Midbrain (tissue), 1 donor: ENCODE measurements at places on chromosomes 4 and X.

GRCh38 chr4:183214912-183215488, 105.1 kb downstream of the CLDN22 start:
- DNase-seq = no peak

DNA sequence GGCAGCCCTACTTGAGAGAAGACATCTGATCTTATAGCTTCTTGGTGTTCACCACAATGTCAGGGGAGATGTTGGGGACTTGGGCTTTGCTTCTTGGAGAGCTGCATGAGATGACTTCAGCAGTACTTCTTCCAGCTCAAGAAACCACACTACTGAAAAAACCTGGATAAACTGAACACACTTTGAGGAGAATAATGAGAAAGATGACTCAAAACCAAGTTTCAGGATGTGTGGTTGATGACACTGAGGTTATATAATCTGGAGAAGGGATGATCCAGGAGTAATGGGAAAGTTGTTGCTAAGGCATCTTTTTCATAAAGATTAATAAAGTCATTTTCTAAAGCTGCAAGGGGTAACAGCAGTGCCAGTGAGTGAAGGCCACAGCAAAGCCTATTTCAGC, 58.4 kb upstream of the PNPLA4 start:
- DNase-seq = no peak

DNA sequence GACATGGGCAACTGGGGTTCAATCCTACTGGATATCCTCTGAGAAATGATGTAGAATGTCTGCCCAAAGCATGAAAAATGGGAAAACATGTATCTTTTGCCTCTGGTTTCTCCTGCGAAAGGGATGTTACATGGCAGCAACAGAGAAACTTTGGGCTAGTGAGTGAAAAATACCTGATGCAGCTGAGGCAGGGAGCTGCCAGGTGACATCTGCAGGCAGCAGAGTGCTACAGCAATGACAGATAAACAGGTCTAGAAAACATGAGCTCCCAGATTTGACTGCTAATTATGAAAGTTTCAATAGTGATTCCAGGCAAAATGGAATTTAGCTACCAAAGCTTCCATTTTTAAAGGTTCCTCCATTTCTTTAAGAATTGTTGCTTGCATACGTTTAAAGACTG, 4.8 kb upstream of the CXCL1 start:
- no peak for DNase-seq

- DNase-seq = no peak
Measured at GRCh38 chr4:184114431-184114830, 103.2 kb downstream of the ENPP6 start.

DNA sequence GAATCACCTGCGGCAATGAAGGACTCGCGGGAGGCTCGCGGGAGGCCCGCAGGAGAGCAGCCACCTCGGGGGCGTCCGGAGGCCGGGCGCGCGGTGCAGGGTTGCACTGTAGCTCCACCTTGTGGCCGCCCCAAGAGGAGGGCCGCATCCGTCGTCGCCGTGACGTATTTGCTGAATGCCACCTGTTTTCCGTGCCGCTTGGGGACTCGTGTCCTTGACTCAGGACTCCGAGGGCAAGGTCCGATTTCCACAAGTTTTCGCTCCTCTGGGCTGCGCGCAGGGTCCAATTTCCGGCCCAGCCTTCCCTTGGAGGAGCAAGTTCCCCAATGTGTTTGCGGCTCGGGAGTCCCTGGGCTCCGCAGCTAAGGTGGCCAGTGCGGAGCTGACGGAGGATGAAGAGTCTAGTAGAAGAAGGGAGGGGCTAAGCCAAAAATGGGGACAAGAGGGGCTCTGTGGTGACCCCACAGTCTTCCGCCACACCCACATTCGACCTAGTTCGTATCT, 10.7 kb upstream of the DLG3 start:
- peak; percentile 64 for DNase-seq

GRCh38 chr4:85938062-85938461, 421.8 kb downstream of the MAPK10 start:
- no peak for DNase-seq

DNA sequence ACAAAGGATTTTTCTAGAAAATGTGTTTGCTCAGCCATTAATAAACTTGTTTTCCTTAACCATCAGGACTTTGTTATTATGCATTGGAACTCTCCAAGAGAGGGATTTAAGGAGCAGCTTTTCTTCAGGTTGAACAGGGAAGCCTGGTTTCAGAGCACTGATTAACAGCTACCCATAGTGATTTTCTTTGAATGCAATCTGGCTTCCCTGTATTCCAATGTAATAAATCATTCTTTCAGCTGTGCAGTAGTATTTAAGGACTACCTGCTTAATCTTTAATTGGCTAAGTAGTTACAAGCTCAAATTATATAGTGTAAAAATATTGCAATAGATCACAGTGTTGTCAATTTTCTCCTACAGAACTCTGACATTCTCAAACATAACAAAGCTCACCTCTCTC, 77.5 kb downstream of the TMEM156 start:
- no peak for DNase-seq

GRCh38 chr4:80500613-80501012, 165.1 kb downstream of the CFAP299 start:
- no peak for DNase-seq

DNA sequence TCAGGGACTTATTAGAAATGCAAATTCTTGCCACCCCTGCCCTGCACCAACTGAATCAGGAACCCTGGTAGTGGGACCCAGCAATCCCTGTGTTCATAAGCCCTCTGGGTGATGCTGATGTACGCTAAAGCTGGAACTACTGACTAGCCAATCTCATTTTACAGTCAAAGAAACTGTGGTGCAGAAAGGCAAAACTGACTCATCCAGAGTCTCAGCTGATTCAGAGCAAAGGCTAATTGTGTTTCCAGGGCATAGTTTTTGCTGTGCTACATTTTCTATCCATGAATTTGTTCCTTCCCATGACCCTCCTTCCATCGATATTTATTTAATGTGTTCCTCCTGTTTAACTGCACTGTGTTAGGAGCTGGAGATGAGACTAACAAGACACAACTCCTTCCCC, 207.5 kb downstream of the REPS2 start:
- no peak for DNase-seq

GRCh38 chr4:84648863-84649647, 66.1 kb downstream of the CDS1 start:
- no peak for DNase-seq

DNA sequence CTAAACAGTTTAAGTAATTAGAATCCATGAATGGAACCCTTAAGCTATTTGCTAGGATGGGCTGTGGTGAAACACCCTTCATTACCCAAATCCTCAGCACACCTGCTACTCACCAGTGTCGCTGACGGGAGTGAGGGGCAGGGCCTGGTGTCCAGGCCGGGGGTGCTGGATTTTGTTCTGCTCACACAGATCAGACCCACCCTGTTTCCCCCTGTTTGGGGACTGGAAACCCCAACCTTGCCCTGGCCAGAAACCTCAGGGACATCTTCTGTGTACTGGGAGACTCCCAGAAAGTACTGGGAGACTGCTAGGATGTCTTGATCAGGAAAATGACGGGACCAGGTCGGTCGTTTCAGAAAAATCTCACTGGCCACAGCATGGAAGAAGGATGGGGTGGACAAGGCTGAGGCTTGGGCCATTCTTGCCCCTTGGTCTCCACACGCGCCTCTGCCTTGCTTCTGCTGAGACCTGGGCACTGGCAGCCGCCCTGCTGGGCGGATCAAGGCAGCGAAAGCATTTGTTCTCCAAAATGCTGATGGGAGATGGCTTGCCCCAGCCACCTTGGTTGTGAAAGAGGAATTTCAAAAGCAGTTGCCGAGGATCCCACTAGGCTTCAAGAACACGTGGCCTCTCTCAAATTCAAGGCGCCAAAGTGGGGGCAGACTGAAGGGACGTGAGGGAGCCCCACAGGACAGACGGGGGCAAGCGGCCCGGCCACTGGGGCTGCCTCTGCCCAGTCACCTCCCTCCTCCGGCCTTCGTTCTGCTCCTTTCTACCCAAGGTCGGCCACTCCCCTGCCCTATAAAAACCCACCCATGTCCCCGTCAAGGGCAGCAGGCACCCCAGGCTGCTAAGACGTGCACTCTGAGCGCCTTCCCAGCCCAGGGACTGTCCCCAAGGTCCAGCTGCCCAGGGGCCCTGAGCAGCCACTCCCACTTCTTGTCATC, 23.5 kb upstream of the PDE6B start:
- no peak for DNase-seq

DNA sequence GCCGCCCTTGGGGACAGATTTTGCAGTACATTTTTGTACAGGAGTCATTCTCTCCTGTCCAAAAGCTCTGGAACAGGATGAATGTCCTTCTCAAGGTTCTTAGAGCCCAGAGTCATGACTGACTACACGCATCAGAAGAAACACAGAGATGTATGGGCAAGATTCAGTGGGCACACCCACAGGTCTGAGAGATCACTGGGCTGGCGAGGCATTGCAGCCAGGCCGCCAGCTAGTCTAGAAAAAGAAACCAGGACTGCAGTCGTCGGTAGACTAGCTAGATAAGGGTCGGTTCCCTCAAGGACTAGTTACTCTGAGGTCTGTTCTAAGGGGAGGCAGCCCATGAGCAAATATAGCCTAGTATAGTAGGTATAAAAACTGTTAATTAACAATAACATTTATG, 19.8 kb downstream of the GBA3 start:
- no peak for DNase-seq

GRCh38 chr4:150699599-150699998, 117.6 kb downstream of the MAB21L2 start:
- DNase-seq = no peak

DNA sequence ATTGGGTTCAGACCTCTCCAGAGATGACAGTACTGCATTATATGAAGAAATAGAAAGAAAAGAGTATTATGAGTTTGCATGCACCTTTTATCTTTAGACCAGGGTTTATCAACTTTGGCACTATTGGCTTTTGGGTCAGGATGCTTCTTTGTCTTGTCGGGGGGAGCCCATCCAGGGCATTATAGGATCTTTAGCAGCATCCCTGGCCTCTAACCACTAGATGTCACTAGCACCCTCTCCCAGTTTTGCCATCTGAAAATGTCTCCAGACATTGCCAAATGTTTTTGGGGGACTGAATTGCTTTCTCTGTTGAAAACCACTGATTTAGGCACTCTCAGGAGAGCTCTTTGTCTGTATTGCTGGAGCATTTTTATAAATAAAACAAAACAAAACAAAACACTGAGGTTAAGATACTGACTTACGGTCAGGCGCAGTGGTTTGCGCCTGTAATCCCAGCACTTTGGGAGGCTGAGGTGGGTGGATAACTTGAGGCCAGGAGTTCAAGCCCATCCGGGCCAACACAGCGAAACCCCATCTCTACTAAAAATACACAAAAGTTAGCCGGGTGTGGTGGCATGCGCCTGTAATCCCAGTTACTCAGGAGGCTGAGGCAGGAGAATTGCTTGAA, 23.6 kb downstream of the CA5B start:
- peak; percentile 59 for DNase-seq

DNA sequence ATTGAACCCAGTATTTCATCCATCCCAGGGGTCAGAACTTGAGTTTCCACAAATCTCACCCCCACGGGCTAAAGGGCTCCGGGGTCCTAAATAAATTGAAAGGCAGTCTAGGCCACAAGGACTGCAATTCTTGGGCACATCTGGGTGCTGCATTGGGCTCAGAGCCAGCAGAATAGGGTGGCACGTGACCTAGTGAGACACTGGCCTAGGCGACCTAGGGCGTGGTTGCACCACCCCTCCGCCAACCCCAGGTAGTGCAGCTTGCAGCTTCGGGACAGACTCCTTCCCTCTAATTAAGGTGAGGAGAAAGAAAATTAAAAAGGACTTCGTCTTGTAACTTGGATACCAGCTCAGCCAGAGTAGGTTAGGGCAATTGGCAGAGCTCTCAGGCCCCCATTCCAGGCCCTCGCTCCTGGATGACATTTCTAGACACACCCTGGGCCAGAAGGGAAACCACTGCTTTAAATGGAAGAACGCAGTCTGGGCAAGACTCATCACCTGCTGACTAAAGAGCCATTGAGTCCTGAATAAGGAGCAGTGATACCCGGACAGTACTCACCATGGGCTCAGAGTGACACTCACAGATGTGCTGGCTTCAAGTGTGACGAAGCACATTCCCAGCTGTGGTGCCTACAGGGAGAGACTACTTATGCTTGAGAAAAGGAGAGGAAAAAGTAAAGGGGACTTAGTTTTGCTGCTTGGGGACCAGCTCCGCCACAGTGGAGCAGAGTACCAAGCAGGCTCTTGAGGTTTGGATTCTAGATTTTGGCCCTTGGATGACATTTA, 735.4 kb downstream of the FSTL5 start:
- DNase-seq = no peak

- no peak for DNase-seq
Measured at GRCh38 chr4:22552812-22553211, 36.9 kb upstream of the ADGRA3 start.

DNA sequence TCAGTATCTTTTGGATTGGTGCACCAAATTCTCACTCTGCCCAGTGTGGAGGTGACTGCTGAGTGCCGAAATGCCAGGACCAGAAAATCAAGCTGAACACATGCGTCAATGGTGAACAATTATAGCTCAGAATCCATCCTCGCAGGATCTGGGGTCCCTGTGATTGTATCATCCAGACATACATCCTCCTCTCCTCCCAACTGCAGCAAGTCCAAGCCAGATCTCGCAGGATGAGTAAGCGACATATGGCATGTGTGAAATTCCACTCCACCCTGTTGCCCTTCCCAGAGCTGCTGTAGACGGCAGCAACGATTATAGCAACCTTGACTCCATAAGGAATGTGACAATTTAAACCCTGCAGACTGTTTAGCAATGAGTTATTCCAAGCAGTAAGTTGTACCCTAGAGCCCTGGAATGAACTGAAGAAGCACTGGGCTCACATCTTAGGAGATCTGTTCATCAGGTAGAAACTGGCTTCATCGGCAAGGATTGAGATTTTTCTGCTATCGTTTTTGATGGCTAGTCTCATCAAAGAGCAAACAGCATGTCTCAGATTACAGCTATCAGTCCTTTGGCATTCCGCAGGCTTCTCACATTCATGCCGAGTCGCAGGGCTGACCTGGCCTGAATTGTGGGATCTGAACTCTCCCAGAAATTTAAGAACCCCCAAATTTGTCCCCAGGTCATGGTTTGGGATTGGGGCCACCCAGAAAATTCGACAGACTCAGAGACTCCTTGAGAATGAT, 35.5 kb upstream of the SORBS2 start:
- DNase-seq = no peak
